Right lung (tissue), 10 donors: ENCODE measurements at places on chromosomes 12 and 14. TPM values are rescaled to one million over a fixed set of nuclear protein-coding genes. Genes with fewer than 3 reads are reported as not detected.

CCNB1IP1 gene
- 109 TPM for polyA plus RNA-seq

ASIC1 gene
- 9.2 TPM for polyA plus RNA-seq

KLRG1 gene
- polyA plus RNA-seq = 1.1 TPM

RD3L gene
- not detected for polyA plus RNA-seq

CLEC4A gene
- 2.5 TPM for polyA plus RNA-seq

FOXN4 gene
- 0.82 TPM for polyA plus RNA-seq

PROX2 gene
- 2.5 TPM for polyA plus RNA-seq

RHOJ gene
- polyA plus RNA-seq = 65.0 TPM

CLIP1 gene
- polyA plus RNA-seq = 29.8 TPM

SUOX gene
- 42.8 TPM for polyA plus RNA-seq

RTN1 gene
- 4.1 TPM for polyA plus RNA-seq

B4GALNT1 gene
- 0.82 TPM for polyA plus RNA-seq
